ENCODE measurements at places on chromosomes 1 and 21.

DNA sequence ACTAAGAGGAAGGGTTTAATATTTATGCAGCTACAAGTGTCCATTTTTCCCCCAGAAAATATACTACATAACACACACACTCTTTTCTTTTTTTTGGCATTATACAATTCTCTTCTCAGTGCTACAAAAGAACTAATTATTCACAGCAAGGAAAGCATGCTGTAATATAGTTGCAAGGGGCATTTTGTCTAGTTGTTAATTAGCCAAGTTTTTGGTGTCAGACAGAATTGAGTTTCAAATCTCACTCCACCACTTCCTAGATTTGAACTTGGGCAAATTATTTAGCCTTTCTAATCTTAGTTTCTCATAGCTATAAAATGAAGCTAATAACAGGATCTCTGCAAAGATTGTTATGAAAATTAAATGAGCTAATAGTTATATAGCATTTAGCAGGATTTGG lies 60.0 kb upstream of the VTCN1 start:
- no peak for DNase-seq

GRCh38 chr1:54971317-54971791 lies 9.1 kb upstream of the TMEM61 start:
- DNase-seq, result no peak

DNA sequence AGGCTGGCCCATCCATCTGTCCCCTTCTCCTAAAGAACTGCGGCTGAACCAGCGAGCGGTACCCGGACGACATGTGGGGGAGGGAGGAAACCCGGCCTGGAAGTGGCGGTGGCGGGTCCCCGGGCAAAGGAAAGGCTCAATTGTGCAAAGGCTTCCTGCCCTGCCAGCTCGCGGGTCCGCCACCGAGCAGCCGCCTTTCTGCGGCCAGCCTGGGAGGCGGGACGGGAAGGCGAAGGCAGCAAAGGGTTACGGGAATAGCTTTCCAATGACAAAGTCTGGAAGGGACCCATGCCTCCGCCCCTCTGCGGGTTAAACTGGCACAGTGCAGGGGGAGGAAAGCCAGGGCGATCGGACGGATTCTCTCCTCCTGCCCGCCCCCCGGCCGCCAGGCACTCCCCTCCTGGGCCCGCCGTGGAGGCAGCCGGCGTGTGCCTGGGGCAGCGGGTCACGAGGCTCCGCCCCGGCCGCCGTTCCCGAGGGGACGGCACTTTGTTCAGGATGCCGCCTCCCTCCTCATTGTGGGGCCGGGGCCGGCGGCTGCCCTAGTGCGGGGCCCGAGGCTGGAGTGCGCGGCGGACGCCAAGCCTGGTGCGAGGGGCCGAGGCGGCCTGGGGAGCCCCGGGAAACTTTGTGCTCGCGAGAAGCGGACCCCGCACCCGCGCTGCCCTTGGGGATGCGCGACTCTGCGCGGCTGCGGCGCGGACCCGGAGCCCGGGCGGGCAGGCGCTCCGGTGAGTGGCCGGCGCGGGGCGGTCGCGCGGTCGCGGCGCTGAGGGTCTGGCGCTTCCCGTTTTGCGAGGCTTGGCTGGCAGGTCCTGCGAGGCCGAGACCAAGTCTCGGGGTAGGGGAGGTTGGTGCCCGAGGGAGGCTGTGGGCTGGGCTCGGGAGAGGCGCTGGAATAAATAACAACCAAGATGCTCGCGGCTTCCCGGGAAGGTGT lies at the start of gene NAV1:
Gene NAV1, plus strand, starts transcription at position 516 of the 940 bp plus-strand sequence. CDS start 83,758 bp downstream, outside the sequence.
- DNase-seq, result peak; percentile 68

DNA sequence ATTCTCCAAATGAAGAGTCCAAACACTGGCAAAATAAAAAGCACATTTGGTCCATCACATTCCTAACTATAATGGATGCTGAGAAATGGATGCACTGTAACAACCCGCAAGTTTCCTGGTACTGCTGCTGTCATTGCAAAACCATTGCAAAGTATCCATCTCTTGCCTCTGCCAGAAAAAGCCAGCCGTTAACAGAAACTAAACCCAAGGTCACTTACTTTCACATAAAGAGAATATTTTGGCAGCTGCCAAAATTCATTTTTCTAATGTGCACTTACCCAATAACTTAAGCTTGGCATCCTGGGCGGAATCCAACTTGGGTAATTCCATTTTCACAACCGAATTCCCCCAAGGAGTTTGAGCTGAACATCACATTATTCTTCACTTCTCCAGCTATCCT lies 77.0 kb upstream of the LRRC8D start:
- no peak for DNase-seq

DNA sequence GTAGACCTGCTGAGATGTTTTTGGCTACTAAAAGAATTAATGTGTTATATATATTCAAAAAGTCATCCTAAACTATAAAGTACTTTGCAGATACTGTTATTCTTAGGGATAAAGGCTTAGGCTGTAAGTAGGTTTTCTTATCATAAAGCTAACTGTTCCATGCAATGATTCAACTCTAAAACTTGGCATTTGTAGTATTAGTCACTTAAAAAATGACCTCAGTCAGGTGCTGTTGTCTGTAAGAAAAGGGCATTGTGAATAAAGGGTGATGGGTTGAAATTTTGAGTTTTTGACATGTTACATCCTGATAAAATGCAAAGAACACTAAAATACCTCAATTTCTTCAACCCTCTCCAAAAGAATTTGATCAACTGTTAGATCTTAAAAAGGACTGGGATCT lies 32.9 kb downstream of the ADCY10 start:
- DNase-seq, result no peak

DNA sequence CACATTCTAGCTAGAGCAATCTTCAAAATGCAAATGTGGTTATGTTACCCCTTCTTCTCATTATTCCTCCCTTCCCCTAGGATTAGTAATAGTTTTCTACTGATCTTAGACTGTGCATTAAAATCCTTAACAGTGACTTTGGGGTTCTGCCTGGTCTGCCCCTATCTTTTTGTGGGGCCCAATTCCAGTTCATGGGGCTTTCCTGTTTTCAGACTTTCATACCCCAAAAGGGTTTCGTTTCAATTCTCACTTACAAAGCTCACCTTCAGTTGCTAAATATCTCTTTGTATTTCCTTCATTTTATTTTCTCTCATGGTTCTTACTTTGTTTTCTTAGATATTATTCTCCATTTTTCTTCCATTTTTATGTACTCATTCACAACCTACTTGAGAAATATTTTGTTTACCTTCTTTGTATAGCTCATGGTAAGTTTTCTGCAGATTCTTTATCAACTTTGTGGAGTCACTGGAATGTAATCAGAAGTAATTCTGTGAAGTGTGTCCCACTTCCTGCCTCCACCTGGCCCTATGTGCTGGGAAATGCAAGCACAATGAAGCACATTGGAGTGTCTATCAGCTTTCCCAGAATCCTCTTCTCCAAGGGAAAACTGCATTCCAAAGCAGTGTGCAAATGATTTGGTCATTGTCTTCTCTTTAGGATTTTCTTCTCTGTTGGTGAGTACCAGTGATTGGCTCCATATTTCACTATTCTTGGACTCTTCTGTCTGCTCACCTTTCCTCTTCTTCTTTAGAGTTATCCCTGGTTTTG lies 350.2 kb downstream of the ZNF326 start:
- DNase-seq, result no peak

All from brain (organoid and tissue), 16 donors.